ENCODE measurements at places on chromosomes 1 and 21.

DNA sequence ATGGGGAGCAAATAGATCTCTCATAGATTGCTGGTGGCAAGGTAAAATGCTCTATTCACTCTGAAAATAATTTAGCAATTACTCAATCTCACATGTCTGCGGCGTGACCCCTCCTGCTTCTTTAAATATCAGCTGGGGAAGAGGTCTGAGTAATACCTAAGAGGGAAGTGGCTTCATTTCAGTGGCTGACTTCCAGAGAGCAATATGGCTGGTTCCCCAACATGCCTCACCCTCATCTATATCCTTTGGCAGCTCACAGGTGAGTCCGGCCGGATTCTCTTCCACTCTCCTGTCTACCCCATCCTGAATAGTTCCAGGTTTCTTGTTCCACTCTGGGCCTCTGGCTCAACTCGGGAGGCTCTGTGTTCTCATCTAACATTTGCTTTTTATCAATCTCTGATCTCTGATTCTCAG is at the start of gene SLAMF7:
Gene SLAMF7 (plus strand): TSS at position 150 of the 414 bp plus-strand sequence. CDS start 55 bp downstream, at position 205.
- peak; percentile 66 for DNase-seq

- DNase-seq = no peak
Observed at GRCh38 chr1:187692799-187693198, 864.0 kb downstream of the PLA2G4A start.

GRCh38 chr1:65572701-65573421 is 152.4 kb downstream of the LEPR start:
- no peak for DNase-seq

GRCh38 chr1:87472716-87473115 is 144.0 kb downstream of the LMO4 start:
- no peak for DNase-seq

DNA sequence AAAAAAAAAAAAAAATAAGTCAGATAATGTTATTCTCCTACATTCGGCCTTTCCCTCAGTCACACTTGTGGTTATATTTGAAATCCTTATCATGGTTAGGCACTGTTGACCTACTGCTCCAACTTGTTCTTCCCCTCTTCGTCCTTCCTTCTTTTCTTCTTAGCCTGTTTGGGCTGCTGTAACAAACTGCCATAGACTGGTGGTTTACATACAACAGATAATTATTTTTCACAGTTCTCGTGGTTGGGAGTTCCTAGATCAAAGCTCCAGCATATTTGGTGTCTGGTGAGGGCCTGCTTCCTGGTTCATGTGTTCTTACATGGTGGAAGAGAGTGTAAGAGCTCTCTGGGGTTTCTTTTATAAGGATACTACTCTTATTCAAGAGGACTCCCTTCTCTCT is 73.4 kb downstream of the RABGAP1L start:
- no peak for DNase-seq

DNA sequence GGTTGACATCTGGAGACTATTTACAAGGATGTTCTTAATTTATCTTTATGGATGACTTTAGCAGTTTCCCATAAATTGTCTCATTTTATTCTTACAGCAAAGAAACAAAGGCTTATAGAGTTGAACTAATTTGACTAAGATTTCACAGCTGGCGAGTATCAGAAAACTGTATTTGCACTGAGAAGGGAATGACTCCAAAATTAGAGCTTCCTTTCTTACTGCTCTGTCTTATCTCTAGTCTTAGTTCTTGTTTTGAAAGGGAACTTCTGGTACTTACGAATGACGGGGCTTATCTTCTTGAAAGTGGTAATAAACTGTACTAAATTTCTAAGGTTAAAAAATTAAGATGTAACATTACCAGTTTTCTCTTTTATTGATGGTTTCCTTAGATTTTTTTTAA is 13.6 kb downstream of the CNST start:
- peak; percentile 35 for DNase-seq

- DNase-seq = no peak
Observed at GRCh38 chr1:23249787-23250454, 32.6 kb upstream of the HTR1D start.

GRCh38 chr1:40870135-40870728 is 8.1 kb upstream of the CITED4 start:
- DNase-seq = no peak

DNA sequence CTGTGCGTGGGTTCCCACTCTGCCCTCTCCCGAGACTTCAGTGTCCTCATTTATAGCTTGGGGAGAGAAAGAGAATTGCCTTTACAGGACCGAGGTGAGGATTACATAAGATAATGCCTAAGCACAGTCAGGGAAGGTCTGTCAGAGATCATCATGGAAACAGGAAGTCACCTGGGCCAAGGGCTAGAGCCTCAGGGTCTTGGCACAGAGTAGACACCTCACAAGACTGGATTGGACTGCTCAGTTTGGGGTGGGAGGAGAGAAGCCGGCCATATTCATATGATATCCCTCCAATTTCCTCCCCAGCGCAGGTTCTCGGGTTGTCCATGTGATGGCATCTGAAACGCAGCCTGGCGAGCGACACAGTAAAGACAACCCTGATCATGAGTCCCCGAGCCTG is 3.8 kb downstream of the CNR2 start:
- no peak for DNase-seq

GRCh38 chr21:44533121-44533890 is 6.7 kb downstream of the KRTAP10-1 start:
- DNase-seq = no peak

- DNase-seq = no peak
Observed at GRCh38 chr1:201763455-201764140, 65.4 kb upstream of the IPO9 start.

- DNase-seq = no peak
Observed at GRCh38 chr1:41534181-41535076, 49.9 kb upstream of the EDN2 start.

GRCh38 chr21:22063140-22063539 is 1064.9 kb downstream of the NCAM2 start:
- no peak for DNase-seq

DNA sequence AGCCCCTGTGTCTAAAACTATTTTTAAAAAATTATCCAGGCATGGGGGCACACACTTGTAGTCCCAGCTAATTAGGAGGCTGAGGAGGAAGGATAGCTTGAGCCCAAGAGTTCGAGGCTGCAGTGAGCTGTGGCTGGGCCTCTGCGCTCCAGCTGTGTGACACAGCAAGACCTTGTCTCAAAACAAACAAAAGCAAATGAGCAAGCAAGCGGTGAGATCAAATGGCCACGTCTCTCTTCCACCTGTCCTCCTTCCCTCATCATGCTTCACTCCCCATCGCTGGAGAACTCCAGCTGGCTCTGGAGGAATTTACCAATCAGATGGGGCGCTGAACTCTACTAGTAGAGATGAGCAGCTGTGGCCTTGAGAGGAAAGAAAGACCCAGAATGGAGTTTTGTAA is 14.0 kb upstream of the REN start:
- no peak for DNase-seq

- no peak for DNase-seq
Observed at GRCh38 chr1:33818071-33818470, 45.8 kb upstream of the HMGB4 start.

DNA sequence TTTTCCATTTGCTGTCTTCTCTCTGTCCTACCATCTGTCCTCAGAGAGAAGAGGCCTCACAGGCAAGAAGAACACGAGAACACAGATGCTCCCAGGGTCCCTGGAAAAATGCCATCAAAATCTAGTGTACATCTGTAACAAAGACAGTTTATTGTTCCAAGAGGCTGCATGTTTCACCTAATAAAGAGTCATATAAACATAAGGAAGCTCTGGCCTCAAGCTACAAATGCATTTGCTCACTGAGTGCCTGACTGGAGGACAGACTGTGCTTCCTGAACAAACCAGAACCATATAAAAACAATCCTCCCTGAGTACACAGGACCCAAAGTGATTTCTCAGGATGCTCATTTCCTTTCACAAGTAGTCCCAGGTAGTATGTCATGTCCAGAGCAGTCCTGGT is 76.3 kb upstream of the SLC44A3 start:
- DNase-seq = no peak

DNA sequence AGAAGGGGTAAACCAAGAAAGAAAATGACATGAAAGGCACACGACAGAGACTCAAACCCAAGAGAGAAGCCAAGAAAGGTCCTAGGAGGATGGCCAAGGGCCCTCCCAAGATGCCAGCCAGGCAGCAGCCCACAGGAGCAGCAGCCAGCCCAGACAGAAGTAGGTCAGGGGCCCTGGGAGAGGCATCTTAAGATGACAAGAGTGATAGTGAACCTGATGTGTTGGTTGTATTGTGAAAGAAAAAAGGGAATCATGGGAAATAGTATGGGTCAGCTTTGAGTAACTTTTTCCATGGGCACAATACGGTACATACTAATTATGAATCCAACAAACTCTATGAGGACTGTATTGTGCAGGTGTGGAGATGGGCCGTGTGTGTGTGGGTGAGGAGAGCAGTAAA is 3.3 kb downstream of the CCSAP start:
- DNase-seq = no peak

GRCh38 chr21:34933609-34934335 is 115.3 kb downstream of the RUNX1 start:
- no peak for DNase-seq

GRCh38 chr1:154493276-154493675 is 8.7 kb upstream of the TDRD10 start:
- peak; percentile 34 for DNase-seq

DNA sequence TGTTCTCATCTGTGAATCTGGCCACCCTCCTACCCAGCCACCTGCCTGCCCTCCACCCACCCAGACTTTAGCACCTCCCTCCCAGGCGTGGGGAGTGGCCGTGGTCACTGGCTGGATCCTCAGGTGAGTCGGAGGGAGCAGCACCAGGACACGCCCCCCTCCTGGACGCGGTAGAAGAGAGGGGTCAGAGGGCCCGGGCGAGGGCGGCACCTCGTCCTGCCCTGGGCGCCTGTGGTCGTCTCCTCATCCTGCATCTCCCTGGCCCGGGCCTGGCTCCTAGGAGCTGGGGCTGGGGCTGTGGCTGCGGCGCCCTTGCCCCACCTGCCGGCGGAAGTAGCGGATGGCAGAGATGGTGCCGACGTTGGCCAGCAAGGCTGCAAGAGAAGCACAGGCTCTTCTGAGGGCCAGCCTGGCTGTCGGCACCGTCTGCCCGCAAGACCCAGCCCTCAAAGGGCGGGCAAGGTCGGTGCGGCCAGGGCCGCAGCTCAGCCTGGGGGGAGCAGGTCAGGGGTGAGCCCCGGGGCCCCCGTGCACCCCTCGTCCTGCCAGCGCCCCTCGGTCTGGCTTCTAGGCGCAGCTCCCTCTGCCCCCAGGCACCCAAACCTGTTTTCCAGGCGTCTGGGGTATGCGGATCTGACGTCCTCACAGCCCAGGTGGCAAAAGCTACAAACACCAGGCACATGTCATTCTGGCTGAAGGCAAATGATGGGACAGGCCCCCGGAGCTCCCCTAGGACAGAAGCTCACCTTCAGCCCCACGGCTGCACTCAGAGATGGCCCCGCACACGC is 5.8 kb downstream of the PERM1 start:
- DNase-seq = no peak

GRCh38 chr1:234997201-234997895 is 131.3 kb downstream of the TOMM20 start:
- DNase-seq = no peak

GRCh38 chr1:180646093-180646492 is 14.3 kb downstream of the XPR1 start:
- DNase-seq = no peak

DNA sequence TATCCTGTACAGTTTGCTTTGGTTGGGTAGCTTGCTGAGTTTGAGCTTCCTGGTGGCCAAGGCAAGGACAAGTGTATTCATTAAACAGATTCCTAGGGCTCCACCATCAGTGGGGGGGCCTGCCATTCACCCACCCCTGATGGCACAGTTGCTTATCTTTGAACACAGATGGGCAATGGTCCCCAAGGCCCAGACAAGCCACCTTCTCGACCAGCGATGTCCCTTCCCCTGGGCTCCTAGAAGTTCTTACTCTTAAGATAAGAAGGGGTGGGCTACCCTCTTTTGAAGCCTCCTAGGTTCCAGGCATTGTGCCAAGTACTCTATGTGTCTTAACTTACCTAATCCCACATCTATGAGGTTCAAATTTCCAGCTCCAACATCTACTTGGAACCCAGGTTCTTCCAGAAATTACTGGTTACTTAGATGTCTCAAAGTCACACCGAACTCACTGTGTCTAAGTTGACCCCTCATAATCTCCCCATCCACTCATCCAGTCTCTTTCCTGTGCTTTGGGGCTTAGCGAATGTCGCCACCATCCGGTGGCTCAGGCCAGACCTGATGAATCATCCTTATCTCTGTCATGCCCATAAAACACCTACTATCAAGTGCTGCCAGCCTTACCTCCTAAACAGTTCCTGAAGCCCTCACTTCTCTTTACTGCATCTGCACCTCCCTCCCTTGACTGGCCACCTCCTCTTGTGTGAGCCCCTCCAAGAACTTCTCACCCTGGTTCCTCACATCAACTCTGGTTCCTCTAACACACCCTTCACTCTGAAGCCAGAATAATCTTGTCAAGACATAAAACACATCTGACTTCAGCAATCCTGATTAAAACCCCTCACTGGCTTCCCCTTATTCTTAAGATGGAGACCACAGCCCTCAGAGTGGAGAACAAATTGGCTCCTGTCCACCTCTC is 50.1 kb downstream of the KLHDC7A start:
- DNase-seq = no peak

GRCh38 chr1:44644806-44645205 is 29.5 kb downstream of the TMEM53 start:
- DNase-seq = no peak

DNA sequence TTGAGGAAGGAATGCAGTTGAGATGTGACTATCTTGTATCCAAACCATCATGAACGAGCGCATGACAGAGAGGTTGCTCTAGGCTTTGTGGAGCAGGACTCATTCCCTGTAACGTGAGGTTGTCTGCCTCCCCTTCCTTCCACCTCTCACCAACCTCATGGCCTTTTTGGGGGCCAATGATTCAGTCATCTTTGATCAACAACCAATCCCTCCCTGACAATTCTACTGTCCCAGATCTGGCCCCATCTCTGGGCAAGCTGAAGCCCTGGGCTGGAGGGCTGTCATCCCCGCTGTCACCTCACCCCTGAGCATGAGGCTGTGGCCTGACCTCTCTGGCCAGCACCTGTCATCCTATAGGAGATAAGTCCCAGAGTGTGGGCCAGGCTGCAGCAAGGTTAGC is 19.7 kb downstream of the MTARC1 start:
- DNase-seq = no peak
